Occipital lobe (tissue), 3 donors: ENCODE measurements at places on chromosomes 13 and 19.

DNA sequence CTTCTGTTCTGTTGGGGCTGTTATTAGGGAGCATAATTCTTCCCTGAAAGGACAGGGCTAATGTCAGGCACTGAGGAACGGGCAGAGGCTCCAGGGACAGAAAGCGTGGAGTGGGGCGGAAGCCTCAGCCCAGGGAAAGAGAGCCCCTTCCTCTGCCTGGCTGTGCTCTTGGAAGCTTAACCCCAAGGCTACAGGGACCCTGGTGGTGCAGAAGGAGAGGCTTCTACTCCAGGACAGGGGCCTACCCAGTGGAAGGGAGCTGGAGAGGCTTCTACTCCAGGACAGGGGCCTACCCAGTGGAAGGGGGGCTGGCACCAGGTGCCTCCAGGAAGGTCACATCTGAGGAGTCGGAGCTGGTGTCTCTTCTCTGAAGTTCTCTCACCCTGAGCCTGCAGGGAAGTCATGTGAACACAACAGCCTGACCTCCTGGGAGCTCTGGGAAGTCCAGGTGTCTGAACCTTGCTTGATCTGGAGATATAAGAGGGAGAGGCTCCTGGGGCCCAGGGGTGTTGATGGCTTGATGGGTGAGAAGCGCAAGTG, 159.5 kb upstream of the SOX1 start:
- no peak for DNase-seq

GRCh38 chr19:38989066-38989605, 13.6 kb upstream of the FBXO17 start:
- DNase-seq, result no peak

GRCh38 chr13:67232384-67232783, 2.2 kb upstream of the PCDH9 start:
- no peak for DNase-seq

GRCh38 chr13:40790154-40790616, 774 bp downstream of the SLC25A15 start:
- DNase-seq, result no peak

DNA sequence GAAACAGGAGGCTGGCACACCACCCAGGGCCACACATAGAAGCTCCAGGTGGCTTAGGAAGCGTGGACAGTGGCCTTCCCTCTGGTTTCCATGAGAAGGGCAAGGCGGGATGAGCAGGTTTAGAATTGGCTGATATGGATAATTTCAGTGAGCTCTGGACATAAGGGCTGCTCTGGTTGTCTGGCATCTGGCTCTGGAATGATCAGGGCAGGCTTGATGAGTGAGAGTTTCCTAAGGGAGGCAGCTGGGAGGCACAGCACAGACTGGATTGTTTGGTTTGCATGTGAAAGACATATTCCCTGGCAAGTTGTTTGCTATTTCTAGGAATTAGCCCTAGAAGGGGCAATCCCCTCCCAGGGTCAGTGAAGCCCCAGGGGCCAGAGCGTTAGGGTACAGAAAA, 129.5 kb downstream of the ATP8A2 start:
- DNase-seq, result no peak

- DNase-seq, result no peak
These were observed 8.4 kb downstream of the RGL3 start for GRCh38 chr19:11410682-11411081.

- DNase-seq, result no peak
These were observed 478 bp downstream of the CLC start for GRCh38 chr19:39737351-39737750.

GRCh38 chr19:38942471-38943181, 11.9 kb downstream of the MRPS12 start:
- DNase-seq, result no peak

DNA sequence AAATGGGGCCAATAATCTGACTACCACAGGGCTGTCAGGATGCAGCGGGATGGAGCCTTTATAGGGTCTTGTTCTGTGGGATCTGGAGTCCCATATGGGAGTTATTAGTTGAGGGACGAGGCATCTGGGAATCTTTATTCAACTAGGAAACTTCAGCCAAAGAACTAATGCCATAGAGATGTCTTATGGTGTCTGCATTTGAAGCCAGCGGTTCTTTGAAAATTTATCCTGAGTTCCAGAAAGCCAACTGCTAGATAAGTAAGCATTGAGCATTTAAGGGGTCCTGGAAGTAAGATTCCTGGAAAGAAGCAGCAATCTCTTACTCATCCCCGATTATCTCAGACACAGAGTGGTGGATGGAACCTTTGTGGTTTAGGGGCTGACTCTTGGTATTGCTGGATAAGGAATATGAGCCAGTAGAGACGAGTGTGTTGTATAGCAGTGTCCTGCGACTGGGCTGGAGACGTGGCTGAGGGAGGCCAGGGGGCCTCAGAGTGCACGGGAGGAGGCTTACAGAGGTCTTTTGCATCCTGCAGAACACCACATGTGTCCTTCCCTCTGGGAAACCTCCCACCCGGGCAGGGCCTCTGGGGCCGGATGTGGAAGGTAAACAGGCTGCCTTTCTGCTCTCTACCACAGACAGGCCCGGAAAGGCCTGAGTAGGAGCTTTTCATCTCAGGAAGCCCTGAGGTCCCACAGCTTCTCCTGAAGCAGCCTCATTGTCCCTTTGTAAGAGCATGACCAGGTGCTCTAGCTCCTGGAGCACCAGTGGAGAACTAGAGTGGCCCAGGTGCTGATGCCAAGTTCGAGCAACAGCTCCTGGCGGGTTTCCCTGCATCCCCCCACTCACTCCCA, 28.8 kb downstream of the ACTN4 start:
- DNase-seq, result no peak

DNA sequence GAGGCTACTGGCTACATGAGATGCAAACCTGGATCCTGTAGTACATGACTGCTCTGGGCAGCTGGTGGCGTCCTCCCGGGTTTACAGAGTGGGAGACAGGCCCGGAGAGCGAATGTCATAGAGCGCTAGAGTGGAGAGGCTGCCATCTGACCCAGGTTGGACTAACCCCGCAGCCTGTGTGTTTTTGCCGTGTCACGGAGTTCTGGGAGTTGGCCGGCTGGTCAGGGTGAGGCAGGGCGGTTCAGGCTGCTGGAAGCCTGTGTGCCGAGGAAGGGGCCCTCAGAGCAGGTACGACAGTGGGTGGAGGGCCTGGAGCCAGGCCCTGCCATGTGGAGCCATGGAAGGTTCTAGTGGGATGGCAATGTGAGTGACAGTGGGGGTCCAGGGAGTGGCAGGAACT, 12.5 kb downstream of the CRTC1 start:
- DNase-seq, result no peak

- no peak for DNase-seq
These were observed 112.3 kb upstream of the KLF12 start for GRCh38 chr13:74246487-74246886.

DNA sequence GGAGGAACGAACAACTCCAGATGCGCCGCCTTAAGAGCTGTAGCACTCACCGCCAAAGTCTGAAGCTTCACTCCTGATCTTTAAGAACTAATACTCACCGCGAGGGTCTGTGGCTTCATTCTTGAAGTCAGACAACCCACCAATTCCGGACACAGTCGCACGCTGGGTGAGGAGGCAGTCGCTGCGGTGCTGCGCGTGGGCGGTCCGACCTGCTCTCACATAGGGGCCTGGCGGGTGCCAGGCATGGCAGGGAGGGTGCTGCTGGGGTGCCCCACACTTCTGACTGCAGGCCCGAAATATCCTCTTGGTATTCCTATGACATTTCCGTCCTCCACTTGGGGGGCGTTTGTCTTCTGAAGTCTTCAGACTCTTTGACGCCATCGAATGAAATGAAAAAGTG, 7.4 kb upstream of the MICU2 start:
- no peak for DNase-seq

- no peak for DNase-seq
These were observed 133.6 kb downstream of the KDM4B start for GRCh38 chr19:5102520-5102919.

GRCh38 chr13:94816256-94816655, 103.9 kb upstream of the SOX21 start:
- DNase-seq, result no peak

GRCh38 chr13:30991184-30991583, 58.7 kb downstream of the TEX26 start:
- no peak for DNase-seq

DNA sequence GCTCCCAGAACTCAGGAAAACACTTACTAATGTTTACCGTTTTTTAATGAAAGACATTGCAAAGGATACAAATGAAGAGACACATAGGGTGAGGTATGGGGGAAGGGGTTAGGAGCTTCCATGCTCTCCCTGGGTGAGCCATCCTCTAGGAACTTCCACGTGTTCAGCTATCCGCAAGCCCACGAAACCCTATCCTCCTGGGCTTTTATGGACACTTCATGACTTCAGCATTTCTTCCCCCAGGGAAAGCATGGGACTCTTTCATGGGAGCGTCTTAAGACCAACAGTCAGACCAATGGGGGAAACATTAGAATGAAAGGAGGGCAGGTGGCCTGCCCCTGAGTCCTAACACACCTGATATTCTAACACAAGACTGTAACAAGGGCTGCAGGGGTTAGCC, 6.6 kb upstream of the ESD start:
- DNase-seq, result no peak

DNA sequence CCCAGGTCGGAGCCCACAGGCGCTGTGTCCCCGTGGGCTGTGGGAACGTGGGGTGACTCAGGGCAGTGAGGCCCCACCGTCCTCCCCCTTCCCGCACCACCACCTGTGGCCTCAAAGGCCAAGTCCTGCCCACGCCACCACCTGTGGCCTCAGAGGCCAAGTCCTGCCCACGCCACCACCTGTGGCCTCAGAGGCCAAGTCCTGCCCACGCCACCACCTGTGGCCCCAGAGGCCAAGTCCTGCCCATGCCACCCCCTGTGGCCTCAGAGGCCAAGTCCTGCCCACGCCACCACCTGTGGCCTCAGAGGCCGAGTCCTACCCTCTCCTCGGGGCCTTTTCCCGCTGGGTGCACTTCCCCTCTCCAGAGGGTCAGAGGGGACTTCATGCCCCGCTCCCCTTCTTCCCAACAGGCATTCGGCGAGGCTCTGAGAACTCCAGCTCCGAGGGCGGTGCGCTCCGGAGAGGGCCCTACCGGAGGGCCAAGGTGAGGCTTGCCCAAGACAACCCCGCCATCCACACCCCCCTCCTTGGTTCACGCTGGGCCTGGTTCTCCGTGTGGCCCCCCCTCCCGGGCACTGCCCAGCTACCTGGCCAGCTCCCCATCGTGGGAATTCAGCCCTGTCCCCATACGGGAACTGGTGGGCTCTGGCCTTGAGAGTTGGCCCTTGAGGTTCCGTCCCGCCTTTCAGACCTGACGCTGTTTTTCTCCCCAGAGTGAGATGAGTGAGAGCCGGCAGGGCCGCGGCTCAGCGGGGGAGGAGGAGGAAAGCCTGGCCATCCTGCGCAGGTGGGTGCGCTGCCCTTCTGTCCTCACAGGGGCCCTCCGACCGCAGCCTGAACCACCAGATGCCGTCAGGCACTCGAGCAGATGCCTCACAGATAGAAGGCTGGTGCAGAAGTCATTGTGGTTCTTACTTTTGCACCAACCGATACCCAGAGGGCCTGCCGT, 27.4 kb upstream of the F7 start:
- no peak for DNase-seq

GRCh38 chr13:95603887-95604555, 40.5 kb downstream of the DZIP1 start:
- DNase-seq, result peak; percentile 21

DNA sequence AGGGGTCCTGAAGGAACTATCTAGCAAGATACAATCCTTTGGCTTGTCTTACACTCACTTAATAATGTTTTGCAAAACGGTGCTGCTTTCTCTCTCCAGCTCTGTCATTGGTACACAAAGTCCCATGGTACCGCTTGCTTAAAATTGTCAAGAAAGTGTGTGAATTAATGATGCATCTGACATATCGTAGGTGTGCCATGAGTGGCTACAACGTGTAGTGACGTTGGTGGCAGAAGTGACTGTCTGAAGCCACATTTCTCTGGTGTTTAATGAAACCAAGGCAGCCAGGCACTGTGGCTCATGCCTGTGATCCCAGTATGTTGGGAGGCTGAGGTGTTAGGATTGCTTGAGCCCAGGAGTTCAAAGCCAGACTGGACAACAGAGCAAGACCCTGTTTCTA, 2.6 kb downstream of the HSH2D start:
- no peak for DNase-seq

GRCh38 chr19:51157265-51157664, 15.2 kb downstream of the SIGLEC7 start:
- DNase-seq, result no peak

GRCh38 chr13:113293686-113294085, 3.4 kb upstream of the LAMP1 start:
- no peak for DNase-seq

GRCh38 chr13:95341441-95341840, 40.2 kb upstream of the ABCC4 start:
- DNase-seq, result no peak
